H4 (cell line): ENCODE measurements at places on chromosomes 11 and 22. TPM values are rescaled to one million over a fixed set of nuclear protein-coding genes. Genes with fewer than 3 reads are reported as not detected.

GRCh38 chr11:5665746-5666401 lies 19.0 kb downstream of the TRIM5 start:
- DNase-seq: no peak

DNA sequence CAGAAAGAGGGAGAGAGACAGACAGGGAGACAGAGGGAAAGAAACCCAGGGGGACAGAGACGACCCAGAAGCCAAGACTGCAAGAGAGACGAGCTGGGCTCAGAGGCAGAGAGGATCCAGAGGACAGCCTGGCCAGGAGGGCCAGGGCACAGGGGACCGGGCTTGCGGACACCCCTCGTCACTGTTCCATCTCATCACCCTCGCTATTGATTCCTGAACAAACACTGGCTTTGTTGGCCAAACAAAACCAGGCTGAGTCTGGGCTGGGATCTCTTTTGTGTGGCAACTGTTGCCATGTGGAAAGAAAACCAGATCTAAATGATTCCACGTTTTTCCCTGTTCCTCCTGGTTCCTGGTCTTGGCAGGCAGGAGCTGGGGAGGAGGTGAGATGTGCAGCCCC lies 339.4 kb downstream of the MN1 start:
- no peak for DNase-seq

GLYATL2 gene
- total RNA-seq: 1.0 and 1.4 TPM in 2 replicates

GPHA2 gene
- total RNA-seq: not detected in 2 replicates

UBQLN3 gene
- not detected in 2 replicates for total RNA-seq

- no peak for DNase-seq
These were observed 28.4 kb upstream of the CRTAM start for GRCh38 chr11:122809866-122810265.

- DNase-seq: no peak
These were observed 520.8 kb downstream of the BRD1 start for GRCh38 chr22:49306632-49307480.
